ENCODE measurements at places on chromosomes 3 and 15. TPM values are rescaled to one million over a fixed set of nuclear protein-coding genes. Genes with fewer than 3 reads are reported as not detected.

MCF2L2 gene
- 1.6 TPM for total RNA-seq

HCLS1 gene
- 232 TPM for total RNA-seq

DCLK3 gene
- not detected for total RNA-seq

HEMK1 gene
- total RNA-seq: 14.4 TPM

FAM43A gene
- 4.2 TPM for total RNA-seq

SCG3 gene
- total RNA-seq: not detected

TP63 gene
- 8.3 TPM for total RNA-seq

PCYT1A gene
- 53.6 TPM for total RNA-seq

CYP19A1 gene
- total RNA-seq: 1.2 TPM

COL6A6 gene
- not detected for total RNA-seq

SCAANT1 gene
- total RNA-seq: 1.7 TPM

INTS14 gene
- 40.7 TPM for total RNA-seq

ERC2 gene
- total RNA-seq: 0.16 TPM

TUBGCP5 gene
- total RNA-seq: 17.2 TPM

CLCN2 gene
- 2.6 TPM for total RNA-seq

FBXW12 gene
- not detected for total RNA-seq

MRAS gene
- 0.45 TPM for total RNA-seq

C3orf33 gene
- total RNA-seq: 0.59 TPM

PLSCR5 gene
- total RNA-seq: not detected

NTRK3 gene
- not detected for total RNA-seq

C2CD4A gene
- total RNA-seq: not detected

C3orf20 gene
- 1.6 TPM for total RNA-seq

GP5 gene
- total RNA-seq: not detected

SCN11A gene
- not detected for total RNA-seq

ACKR2 gene
- 0.36 TPM for total RNA-seq

KLHL18 gene
- total RNA-seq: 51.5 TPM

SLC27A2 gene
- total RNA-seq: 0.38 TPM

P2RY12 gene
- total RNA-seq: 0.38 TPM

ZNF35 gene
- 18.2 TPM for total RNA-seq

PLEKHO2 gene
- total RNA-seq: 25.4 TPM

SOX2 gene
- total RNA-seq: 0.13 TPM

C3orf80 gene
- total RNA-seq: not detected

HGD gene
- 0.72 TPM for total RNA-seq

IQCF5 gene
- total RNA-seq: not detected

SEMA6D gene
- not detected for total RNA-seq

SPG21 gene
- total RNA-seq: 64.9 TPM
